ENCODE measurements at places on chromosomes 7 and 10.

DNA sequence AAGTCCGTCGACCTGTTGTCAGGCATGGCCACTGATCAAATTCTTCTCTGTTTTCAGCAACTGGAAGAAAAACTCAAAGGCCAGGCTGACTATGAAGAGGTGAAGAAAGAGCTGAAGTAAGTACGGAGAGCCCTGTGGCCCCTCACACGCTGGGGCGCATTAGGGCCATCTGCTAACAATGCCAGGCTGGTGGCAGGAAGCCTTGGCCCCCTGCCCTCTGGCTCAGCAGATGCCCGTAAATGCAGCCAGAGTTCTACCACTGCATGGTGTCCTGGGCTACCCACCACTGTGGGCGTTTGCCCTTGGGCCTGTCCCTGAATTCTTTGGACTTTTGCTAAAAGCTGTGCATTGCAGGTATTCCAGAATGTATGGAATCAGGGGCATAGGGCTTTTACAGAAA, 96.9 kb upstream of the SH2B2 start:
- DNase-seq, result no peak

- DNase-seq, result no peak
Measured at GRCh38 chr10:130739757-130740145, 571.8 kb downstream of the TCERG1L start.

- no peak for DNase-seq
Measured at GRCh38 chr10:132104062-132104461, 38.3 kb downstream of the JAKMIP3 start.

GRCh38 chr10:86775056-86775869, 18.8 kb downstream of the BMPR1A start:
- DNase-seq, result peak; percentile 88

- no peak for DNase-seq
Measured at GRCh38 chr10:95767884-95768556, 12.1 kb downstream of the ENTPD1 start.

DNA sequence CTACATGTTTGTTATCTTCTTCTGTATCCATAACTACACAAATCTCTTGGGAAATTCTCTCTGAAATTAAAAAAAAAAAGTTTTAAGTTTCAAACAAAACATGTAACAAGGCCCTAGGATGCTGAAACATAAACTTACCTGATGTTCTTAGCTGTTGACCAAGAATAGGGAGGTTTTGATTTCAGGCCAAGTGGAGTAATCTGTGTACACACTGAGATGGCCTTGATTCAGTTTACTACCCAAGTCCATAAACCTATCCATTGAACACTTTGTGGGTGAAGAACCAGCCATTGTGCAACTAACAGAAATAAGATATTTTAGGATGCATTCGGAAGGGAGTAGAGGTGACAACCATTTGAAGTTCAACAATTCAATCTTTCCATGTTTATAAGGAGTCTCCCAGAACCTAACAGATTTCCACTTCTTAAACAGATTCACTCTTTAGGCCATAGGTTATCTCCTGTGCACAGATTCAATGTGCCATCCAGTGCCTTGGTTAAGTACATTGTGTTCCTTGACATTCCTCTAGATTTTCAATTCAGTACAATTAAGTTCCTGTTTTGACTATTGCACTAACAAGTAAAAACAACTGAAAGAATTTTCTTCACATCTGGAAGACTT, 143.1 kb downstream of the CRPPA start:
- DNase-seq, result no peak

- DNase-seq, result no peak
Measured at GRCh38 chr10:28431139-28431538, 101.8 kb upstream of the WAC start.

DNA sequence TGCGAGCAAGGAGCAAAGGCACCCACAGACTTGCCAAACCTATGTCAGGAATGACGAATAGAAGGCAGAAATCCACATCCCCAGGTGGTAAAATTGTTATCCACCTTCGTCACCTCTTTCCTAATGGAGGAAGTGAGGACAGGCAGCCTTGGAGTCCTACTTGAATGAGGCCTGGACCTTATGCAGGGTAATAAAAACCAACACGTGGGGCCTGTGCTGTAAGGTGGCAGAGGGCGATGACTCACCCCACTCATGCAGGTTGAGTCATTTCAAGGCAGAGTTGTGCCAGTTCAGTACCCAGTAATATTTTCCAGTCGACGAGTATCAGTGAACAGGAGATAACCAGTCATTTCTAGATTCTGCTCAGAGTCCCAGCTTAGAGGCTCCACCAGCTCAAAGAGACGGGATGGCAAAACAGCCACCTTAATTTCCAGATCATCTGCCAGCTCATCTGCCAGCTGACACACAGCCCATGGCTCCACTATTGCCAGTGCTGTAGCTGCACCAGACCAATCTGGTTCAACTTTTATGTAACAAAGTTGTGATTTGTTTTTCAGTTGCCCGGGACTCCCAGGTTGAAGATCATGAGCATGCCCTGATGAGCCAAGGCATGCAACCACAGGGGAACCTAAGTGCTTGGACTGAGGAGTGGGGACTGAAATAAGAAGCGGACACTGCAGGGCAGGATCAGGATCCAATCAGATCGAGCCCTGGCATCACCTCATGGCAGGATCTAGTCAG, 176.2 kb upstream of the ITGB1 start:
- no peak for DNase-seq

DNA sequence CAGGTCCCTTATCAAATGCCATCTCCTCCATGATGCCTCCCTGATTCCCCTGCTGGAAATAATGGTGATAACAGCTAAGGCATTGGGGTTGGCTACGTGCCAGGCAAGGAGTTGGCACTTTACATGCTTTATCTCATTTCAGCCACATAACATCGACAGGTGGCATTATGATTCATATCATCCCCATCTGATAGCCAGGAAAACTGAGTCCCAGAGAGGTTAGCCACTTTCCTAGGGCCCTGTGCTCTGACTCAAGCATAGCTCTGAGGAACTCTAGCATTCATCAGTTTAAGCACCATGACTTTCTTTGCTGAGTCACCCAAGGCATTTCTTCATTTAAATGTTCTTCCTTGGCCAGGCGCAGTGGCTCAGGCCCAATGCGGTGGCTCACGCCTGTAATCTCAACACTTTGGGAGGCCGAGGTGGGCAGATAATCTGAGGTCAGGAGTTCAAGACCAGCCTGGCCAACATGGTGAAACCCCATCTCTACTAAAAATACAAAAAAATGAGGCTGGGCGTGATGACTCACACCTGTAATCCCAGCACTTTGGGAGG, 6.6 kb downstream of the LEP start:
- no peak for DNase-seq

Data from K562 (cell line).